Activated CD4-positive, alpha-beta T cell treated with anti-CD3 and anti-CD28 coated beads, Interleukin-2, amount 10 ng/mL, durations not matched to agents 24 days and 14 days (primary cell): ENCODE measurements at places on chromosomes 2 and 18. TPM values are rescaled to one million over a fixed set of nuclear protein-coding genes. Genes with fewer than 3 reads are reported as not detected.

GRCh38 chr2:46723346-46723745, 192.3 kb downstream of the MCFD2 start:
- DNase-seq, result no peak
- no peak overlapping the region for H3K27ac ChIP-seq
- no peak overlapping the region for H3K4me3 ChIP-seq

DNA sequence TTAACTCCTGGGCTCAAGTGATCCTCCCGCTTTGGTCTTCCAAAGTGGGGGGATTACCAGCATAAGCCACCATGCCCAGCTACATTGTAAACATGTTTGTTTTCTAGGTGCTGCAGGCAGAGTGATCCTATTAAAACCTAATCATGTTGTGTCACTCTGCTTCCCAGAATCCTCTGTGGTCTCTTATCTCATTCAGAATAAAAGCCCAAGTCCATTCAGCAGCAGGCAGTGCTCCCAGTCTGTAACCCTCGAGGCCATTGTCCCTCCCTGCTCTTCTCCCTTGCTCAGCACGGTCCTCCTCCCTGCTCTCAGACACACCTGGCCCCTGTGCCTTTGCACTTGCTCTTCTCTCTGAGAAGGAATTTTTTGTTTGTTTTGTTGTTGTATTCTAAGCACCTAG, 11.1 kb upstream of the CABYR start:
- no peak for DNase-seq
- H3K36me3 ChIP-seq, result peaks cover 52% of the 10 kb centered on the region
- H3K27me3 ChIP-seq, result no peaks in the 10 kb centered on the region
- no peak overlapping the region for H3K4me3 ChIP-seq
- H3K4me1 ChIP-seq, result no peaks in the 10 kb centered on the region

- H3K27me3 ChIP-seq, result no peaks in the 10 kb centered on the region
- no peak for DNase-seq
- no peaks in the 10 kb centered on the region for H3K4me1 ChIP-seq
- H3K27ac ChIP-seq, result no peak overlapping the region
Measured at GRCh38 chr2:120979398-120979797, 243.7 kb downstream of the GLI2 start.

DNA sequence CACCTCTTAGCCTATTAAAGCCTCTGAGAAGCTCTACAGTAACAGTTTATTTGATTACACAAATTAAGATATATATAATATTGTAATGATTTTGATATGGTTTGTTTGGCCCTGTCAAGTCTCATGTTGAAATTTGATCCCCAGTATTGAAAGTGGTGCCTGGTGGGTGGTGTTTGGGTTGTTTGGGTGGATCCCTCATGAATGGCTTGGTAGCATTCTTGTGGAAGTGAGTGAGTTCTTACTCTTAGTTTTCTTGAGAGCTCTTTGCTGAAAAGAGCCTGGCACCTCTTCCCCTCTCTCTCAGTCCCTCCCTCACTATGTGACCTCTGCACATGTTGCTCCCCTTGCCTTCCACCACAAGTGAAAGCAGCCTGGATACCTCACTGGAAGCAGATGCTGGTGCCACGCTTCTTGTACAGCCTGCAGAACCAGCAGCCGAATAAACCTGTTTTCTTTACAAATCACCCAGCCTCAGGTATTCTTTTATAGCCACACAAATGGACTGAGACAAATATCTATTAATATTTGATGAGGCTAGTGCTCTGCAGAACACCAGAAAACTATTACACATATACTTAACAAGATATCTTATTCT, 52.8 kb downstream of the SLC4A10 start:
- no peak overlapping the region for H3K4me3 ChIP-seq
- peaks cover 2% of the 10 kb centered on the region for H3K27me3 ChIP-seq
- H3K27ac ChIP-seq, result no peak overlapping the region
- H3K36me3 ChIP-seq, result no peaks in the 10 kb centered on the region
- H3K4me1 ChIP-seq, result no peaks in the 10 kb centered on the region
- no peak for DNase-seq

GRCh38 chr18:1663879-1664705, 759.4 kb downstream of the ADCYAP1 start:
- no peak overlapping the region for H3K4me3 ChIP-seq
- peak; percentile 75 for DNase-seq
- no peak overlapping the region for H3K27ac ChIP-seq
- H3K4me1 ChIP-seq, result no peaks in the 10 kb centered on the region
- H3K36me3 ChIP-seq, result no peaks in the 10 kb centered on the region

- no peak overlapping the region for H3K4me3 ChIP-seq
- no peaks in the 10 kb centered on the region for H3K36me3 ChIP-seq
- H3K27me3 ChIP-seq, result no peaks in the 10 kb centered on the region
- DNase-seq, result no peak
- H3K27ac ChIP-seq, result no peak overlapping the region
Measured at GRCh38 chr18:64718808-64719207, 569.9 kb upstream of the LINC00305 start.

DNA sequence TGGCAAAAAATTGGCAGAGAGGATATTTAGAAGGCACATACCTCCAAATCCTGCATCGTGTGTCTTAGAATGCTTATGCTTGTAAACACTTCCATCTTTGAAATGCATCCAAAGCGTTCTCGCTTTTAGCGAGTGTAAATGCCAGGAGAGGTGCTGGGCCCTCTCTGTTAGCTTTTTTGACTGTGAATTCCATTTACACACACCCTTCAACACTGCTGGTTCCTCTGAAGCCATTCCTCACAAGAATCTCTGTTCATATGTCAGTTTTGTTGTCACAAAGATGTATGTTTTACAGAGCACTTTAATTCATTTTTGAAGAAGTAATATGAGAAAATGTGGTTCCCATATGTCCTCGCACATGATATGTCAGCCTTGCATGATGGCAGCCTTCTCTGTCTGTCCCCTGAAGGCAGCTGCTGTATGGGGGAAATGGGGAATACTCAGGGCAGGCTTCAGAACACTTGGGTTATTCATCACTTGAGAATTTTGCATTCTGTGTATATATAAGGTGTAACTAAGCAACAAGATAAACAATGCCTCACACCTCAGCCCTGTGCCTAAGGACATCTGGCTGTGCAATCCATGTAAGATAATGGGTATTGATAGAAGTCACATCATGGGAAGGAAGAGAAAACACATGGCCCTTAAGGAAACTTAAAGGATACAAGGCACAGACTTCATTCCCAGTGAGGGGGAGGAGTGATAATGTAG, 52.3 kb downstream of the RAB27B start:
- no peak for DNase-seq
- H3K4me1 ChIP-seq, result no peaks in the 10 kb centered on the region
- H3K27ac ChIP-seq, result no peak overlapping the region
- H3K27me3 ChIP-seq, result no peaks in the 10 kb centered on the region

DNA sequence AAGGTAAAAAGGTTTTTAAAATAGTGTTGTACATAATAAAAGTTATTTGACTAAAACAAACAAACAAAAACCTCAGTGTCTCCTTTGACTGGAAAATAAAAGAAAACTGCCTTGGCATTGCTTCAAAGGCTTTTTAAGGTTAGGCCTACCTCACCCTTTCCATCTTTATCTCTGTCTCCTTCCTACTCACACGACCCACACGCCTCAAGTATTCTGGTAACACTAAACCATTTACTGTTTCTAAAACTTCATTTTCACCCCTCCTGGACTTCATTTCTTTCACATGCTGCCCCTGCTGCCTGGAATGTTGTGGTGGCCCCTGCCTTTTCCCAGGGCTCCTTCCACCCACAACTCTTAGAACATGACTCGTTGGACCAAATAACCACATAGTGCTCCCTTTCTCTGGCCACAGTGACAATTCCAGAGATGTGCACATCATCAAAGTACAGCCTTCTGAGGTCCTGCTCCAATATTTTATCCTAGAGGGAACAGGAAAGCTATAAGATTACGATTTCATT, 54.0 kb downstream of the ERBB4 start:
- no peak overlapping the region for H3K27ac ChIP-seq
- H3K4me1 ChIP-seq, result no peaks in the 10 kb centered on the region
- H3K36me3 ChIP-seq, result no peaks in the 10 kb centered on the region
- no peak for DNase-seq

The SH3RF3 gene
- 0.47 TPM in 2 replicates for total RNA-seq
